ENCODE measurements at places on chromosomes 13 and 19.

DNA sequence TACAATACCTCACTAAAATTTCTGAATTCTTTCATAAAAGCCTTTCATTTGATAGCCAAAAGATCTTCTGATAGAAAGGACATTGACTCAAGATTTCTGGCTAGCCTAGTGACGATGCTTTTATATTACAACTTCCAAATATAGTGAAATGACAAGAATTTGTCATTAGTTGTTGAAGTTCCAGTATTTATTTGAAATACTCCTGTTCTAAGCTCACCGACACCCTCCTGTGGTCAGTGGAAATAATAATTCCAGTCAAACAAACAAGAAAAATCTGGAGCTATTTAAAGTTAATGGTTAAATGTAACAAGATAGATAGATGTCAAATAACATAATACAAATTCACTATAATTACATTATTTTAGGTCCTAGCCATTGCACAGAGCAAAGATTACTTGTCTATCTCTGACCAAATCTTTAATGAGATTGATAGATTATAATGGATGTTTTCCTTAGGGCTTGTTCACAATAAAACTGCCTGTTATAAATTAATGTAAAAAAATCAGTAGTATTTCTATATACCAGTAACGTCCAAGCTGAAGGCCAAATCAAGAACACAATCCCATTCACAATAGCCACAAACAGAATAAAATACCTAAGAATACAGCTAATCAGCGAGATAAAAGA lies 195.5 kb downstream of the RGCC start:
- no peak for DNase-seq

DNA sequence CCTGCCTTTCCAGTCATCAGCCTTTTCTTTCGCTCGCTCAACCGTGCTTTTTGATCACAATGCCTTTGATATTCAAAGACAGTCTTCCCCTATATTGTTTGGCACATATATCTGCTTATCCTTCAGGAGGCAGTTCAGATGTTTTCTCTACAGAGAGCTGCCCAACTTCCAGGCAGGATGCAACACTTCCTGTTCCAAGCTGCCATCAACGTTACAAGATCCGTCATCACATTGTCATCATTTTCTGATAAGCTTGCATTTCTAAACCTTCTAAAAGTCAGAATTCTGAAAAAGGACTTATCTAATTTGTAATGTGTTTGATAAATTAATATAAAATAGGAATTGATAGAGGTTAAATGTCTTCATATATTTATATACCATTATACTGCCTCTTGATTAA lies 574.2 kb downstream of the TBC1D4 start:
- no peak for DNase-seq

DNA sequence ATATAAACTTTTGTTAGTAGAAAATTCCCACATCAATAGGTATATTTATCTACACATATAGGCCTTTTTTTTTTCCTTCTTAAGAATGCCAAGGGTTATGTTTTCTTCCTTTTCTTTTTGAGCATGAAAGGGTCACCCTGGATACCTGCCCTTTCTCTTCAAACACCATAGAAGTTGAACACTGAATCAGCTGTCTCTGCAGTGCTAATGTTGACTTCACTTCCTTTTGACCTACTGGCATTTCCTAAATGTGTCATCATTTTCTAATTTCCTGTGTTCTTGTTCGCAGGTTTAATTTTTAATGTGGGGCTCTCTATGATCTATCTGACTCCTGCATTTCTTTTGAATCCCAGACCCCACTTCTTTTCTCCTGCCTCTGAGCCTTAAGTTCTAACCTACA lies 532.0 kb downstream of the GPC6 start:
- no peak for DNase-seq

DNA sequence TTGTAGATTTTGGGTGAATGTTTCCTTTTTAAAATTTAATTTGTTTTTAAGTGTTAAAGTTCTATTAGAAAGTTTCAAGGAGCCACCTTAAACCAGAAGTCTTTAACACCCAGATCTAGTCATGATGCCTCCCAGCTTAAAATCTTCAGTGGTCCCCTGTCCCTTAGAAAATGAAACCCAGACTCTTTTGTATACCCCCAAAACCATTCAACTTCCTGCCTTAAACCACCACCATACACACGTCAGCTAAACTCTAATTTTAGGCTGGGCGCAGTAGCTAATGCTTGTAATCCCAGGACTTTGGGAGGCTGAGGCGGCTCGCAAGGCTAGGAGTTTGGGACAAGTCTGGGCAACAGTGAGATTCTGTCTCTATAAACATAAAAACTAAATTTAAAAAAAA lies 37.9 kb downstream of the N4BP2L1 start:
- no peak for DNase-seq

- peak; percentile 91 for DNase-seq
Observed at GRCh38 chr19:46487802-46488445, 7.7 kb downstream of the PNMA8B start.

GRCh38 chr19:18762125-18763023 lies 28.7 kb downstream of the COMP start:
- peak; percentile 38 for DNase-seq

DNA sequence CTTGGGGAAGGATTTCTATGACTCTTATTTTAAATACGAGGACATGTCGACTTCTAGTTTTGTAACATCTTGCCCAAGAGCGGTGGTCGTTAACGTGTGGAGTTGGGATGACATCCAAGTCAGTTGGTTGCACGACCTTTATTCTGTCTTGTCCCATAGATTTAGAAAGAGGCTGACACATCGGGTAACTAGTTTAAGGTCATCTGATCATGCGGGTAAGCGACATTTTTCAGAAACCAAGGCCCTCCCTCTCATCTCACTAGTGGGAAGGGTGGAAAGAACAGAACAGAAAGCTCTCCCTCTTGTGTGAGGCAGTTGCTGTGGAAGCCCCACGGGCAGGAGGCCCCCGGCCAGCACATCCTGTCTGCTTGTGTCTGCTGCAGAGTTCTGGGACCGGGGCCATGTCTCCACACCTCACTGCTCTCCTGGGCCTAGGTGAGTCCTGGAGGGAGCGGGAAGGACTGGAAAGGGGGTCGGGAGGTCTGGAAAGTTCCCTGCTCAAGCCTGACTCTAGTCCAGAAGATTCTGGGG lies at the start of gene LAIR2:
TSS of gene LAIR2 (plus strand) at position 314 of the 531 bp plus-strand sequence. CDS start at position 402, 88 bp downstream.
- no peak for DNase-seq

DNA sequence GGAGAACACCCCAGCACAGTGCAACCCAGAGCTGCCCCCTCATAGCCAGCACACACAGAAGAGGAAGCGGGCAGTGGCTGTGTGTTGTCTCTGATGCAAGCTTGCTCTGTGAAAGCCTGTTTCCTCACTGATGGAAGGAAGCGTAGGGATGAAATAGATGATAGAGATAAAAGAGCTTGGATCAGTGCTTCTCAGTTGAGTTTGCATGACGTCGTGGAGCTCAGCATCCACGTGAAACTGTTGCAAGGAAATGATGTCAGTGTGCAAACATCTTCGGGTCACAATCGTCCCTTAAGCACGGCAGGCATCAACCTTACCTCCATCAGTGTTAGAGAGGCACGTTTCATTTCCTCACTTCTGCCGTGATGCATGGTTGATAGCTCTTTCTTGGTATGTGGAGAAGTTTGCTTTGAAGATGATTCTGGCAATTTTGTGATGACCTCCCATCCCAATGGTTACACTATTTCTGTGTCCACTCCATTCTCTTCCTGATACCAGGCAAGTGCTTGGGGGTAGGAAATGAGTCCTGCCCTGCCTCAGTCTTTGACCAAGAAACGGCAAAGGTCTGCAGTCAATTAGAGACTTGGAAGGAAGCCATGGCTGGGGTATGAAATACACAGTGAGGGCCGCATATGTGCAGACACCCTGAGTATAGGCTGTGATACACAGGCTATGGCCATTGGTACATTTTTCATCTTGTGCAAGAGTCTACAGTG lies 183.0 kb downstream of the ZNF536 start:
- DNase-seq, result no peak

- no peak for DNase-seq
Observed at GRCh38 chr13:66855131-66855530, 375.0 kb downstream of the PCDH9 start.

DNA sequence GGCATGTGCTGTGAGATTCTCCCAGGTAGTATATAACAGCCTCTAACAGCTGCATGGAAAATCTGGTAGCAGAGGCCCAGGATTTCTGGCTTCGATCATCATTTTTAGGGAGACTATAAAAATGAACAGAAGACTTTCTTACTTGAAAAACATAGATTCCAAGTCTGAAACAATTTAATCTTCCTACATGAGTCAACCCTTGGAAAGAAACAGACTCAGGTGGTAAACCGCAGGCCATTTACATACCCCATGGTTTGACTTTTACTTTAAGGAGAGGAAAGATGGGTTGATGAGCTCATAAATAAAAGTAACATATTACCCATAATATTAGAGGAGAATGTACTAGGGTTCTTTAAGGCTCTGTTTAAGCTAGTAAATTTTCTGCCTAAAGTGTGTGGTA lies 121.6 kb downstream of the CYSLTR2 start:
- no peak for DNase-seq

GRCh38 chr13:65011378-65011777 lies 2218.8 kb downstream of the PCDH9 start:
- no peak for DNase-seq

- DNase-seq, result no peak
Observed at GRCh38 chr13:65892859-65893258, 1337.3 kb downstream of the PCDH9 start.

DNA sequence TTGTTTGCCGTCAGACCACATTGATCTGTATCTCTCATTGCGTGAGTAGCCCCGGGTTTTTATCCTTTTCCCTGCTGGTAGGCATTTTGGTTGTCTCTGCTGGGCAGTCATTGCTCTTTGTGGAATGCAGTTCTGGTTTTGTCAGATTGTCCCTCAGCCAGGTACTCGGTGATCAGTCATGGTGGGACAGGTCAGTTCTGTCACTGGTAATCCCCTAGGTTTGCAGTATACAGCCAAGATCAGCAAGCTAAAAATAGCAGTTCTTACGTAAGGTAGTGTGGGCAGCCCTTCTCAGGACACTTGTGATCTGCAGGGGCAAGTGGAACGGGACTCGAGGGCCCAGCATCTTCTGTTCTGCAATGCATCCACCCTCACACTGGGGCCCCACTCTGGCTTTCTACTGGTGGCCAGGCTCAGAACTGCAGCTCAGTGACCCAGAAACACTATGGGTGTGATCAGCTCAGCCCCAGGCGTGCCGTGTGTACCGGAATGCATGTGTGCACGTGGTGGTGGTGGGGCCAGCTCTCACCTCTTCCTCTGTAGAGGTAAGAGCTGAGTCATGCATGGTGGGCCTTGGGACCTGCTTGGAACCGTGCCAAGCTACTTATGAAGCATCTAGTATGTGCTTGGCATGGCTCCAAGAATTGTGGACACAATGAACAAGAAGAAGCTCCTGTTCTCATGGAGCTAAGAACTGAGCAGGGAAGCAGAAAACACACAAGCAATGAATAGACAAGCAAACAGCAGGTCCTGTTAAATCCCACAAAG lies 6.3 kb downstream of the PLEKHF1 start:
- no peak for DNase-seq

DNA sequence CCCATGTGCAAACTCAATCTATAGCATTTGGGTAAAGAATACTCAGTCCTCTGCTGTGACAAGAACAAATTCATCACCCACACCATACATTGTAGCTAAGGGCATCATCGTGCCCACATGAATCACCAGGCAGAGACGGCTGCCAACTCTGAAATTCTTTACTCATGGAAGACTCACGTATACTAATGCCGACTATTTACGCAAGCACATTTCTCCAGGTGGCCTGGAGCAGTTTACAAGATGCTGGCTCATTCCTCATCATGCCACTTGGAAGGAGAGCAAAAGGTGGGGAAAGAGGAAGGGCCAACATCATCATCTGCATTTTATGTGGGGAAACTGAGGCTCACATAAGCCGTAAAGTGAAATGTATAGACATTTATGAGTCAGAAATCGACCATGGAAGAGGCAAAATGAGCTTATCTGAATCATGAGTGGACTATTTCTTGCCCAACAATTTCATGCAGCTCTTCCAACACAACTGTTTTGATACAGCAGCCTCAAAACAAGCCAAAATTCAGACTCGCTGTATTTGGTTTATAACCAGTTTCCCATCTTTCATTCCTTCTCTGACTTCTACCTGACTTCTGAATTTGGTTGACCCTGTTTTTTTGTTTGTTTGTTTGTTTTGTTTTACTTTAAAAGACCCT lies 213.9 kb upstream of the SERP2 start:
- DNase-seq, result no peak

- DNase-seq, result no peak
Observed at GRCh38 chr19:33241091-33241529, 15.5 kb upstream of the SLC7A10 start.

DNA sequence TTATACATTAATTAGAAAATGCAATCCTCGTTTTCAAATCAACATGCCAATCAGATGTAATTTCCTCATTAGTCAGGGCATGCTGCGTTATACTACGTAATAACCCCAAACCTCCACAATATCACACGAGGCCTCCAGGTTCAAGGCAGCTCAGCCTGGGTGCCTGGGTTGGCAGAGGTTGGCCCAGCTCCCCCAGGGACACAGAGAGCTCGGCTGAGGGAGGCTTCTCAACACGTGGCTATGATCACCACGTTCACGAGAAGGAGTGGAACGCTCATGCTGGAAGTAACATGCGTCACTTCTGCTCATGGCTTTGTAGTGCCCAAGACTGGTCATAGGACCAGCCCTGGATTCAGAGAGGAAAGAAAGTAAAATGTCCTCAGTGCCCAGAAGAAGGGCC lies 144.9 kb upstream of the SOX1 start:
- no peak for DNase-seq

- DNase-seq, result peak; percentile 53
Observed at GRCh38 chr19:47445937-47446402, 25.7 kb downstream of the SLC8A2 start.

DNA sequence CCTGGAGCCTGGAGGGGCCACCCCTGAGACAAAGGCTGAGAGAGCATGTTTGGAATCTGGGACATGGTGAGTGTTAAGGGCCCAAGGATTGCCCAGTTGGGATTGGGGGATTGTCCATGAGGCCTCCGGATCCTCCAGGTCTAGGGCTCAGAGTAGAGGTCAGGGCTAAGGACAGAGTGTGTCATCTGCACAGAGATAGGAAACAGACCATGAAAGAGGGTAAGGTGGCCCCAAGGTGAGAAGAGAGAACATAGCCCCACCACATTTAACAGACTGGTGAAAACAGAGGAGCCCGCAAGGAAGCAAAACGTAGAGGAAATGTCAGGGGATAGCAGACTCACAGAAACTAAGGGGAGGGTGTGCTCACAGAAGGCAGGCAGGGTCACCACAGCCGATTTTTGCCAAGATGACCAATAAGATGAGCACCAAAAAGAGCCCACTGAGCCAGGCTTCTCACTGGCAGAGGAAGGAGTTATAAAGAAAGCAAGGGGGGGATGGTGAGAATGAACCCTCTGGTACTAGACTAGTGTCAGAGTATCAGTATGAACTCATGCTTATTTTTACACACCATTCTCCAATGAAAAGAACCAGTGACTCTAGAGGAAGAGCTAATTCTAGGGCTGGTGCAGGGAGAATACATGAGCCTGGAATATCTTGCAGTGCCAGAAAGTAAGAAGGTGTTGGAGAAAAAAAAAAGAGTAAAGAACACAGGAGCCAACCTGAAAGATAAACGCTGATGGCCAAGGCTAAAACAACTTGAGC lies 17.5 kb downstream of the DYRK1B start:
- DNase-seq, result no peak

DNA sequence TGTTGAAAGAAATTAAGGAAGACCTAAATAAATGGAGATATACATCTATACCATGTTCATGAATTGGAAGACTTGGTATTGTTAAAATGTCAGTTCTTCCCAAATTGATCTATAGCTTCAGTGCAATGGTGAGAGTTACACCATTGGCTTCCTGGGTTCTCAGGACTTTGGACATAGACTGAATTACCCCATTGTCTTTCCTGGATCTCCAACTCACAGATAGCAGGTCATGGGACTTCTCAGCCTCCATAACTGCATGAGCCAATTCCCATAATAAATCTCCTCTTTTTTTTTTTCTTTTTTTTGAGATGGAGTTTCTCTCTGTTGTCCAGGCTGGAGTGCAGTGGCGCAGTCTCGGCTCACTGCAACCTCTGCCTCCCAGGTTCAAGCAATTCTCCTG lies 38.7 kb downstream of the CCNE1 start:
- DNase-seq, result no peak

Measured in WTC11 (cell line).